ENCODE measurements at places on chromosomes 3 and 15. TPM values are rescaled to one million over a fixed set of nuclear protein-coding genes. Genes with fewer than 3 reads are reported as not detected.

DNA sequence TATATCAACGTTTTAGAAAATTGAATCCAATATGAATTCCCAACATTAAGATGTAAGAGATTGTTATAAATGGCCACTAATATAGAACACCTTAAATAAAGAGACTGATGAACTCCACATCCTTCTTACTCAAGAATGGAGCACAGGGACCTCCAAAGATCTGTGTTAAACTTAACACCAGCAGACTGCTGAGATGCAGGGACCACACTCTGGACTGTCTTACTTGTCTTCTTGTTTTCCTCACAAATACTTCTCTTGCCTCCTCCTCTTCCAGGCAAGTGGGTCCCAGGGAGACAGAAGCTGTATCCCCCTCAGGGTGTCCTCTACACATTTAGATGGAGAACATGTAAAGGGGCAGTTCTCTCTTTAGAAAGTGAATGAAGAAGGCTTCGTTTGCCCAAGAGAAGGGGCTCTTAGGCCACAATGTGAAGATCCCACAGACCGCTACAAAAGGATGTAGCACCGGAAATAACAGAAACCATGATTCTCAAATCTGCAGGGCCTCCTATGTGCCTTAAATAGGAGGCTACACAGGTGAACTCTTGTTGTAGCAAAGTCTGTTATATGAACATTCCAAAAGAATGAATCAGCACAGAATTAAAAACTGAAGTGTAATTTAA is 52.2 kb downstream of the SATB1 start:
- H3K27ac ChIP-seq: peak overlapping the region; percentile 61
- peaks cover 65% of the 10 kb centered on the region for H3K4me1 ChIP-seq
- peaks cover 76% of the 10 kb centered on the region for H3K36me3 ChIP-seq
- no peaks in the 10 kb centered on the region for H3K27me3 ChIP-seq
- peak; percentile 32 for DNase-seq

- H3K27me3 ChIP-seq: no peaks in the 10 kb centered on the region
- peak overlapping the region; percentile 47 for H3K27ac ChIP-seq
- H3K4me3 ChIP-seq: no peak overlapping the region
- peaks cover 2% of the 10 kb centered on the region for H3K36me3 ChIP-seq
- peaks cover 23% of the 10 kb centered on the region for H3K4me1 ChIP-seq
- DNase-seq: no peak
Measured at GRCh38 chr3:71432044-71432975, 151.2 kb downstream of the FOXP1 start.

DNA sequence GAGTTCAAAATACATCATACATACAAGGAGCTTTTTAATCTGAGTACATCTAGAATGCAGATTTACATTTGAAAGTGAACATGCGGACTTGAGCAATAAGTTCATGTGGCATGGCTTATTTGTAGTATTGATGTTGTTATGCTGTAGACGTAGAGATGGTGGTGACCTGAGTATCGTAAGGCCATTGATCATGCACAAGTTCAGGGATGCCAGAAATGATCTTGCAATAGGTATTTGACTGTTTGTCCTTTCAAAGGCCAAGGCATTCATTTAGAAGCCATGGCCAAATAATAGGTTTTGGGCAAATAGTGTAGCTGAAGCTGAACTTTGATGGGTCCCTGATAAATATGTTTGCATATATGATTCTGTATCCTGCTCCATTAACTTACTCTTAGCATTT is 35.0 kb downstream of the ARNT2 start:
- H3K36me3 ChIP-seq: no peaks in the 10 kb centered on the region
- H3K4me1 ChIP-seq: no peaks in the 10 kb centered on the region
- H3K27ac ChIP-seq: no peak overlapping the region
- peaks cover 12% of the 10 kb centered on the region for H3K27me3 ChIP-seq
- DNase-seq: no peak

GRCh38 chr15:89837134-89837829 is 22.6 kb upstream of the ANPEP start:
- H3K27ac ChIP-seq: no peak overlapping the region
- H3K4me1 ChIP-seq: peaks cover 14% of the 10 kb centered on the region
- no peak overlapping the region for H3K4me3 ChIP-seq
- no peak for DNase-seq
- peaks cover 37% of the 10 kb centered on the region for H3K36me3 ChIP-seq

- no peak overlapping the region for H3K27ac ChIP-seq
- peaks cover 11% of the 10 kb centered on the region for H3K4me1 ChIP-seq
- DNase-seq: no peak
- peaks cover 64% of the 10 kb centered on the region for H3K27me3 ChIP-seq
Measured at GRCh38 chr15:39578851-39579486, 1.9 kb upstream of the THBS1 start.

DNA sequence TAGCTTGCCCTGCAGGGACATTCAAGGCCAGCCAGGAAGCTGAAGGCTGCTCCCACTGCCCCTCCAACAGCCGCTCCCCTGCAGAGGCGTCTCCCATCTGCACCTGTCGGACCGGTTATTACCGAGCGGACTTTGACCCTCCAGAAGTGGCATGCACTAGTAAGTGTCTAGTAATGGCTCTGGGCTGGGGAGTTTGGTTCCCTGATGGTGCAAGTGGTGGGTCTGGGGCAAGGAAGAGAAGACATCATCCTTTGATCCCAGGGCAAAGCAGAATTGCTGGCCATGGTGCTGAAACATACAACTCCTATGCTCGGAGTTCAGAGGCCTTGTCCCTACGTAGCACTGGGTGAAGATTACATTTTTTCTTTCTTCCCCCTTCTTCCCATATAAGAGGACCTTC is 311.4 kb downstream of the EPHB1 start:
- H3K4me1 ChIP-seq: no peaks in the 10 kb centered on the region
- no peaks in the 10 kb centered on the region for H3K27me3 ChIP-seq
- H3K36me3 ChIP-seq: no peaks in the 10 kb centered on the region
- no peak for DNase-seq
- no peak overlapping the region for H3K27ac ChIP-seq

GRCh38 chr3:120637851-120638559 is 41.9 kb downstream of the NDUFB4 start:
- H3K36me3 ChIP-seq: no peaks in the 10 kb centered on the region
- no peak overlapping the region for H3K27ac ChIP-seq
- H3K4me3 ChIP-seq: no peak overlapping the region
- H3K4me1 ChIP-seq: no peaks in the 10 kb centered on the region
- H3K27me3 ChIP-seq: no peaks in the 10 kb centered on the region

DNA sequence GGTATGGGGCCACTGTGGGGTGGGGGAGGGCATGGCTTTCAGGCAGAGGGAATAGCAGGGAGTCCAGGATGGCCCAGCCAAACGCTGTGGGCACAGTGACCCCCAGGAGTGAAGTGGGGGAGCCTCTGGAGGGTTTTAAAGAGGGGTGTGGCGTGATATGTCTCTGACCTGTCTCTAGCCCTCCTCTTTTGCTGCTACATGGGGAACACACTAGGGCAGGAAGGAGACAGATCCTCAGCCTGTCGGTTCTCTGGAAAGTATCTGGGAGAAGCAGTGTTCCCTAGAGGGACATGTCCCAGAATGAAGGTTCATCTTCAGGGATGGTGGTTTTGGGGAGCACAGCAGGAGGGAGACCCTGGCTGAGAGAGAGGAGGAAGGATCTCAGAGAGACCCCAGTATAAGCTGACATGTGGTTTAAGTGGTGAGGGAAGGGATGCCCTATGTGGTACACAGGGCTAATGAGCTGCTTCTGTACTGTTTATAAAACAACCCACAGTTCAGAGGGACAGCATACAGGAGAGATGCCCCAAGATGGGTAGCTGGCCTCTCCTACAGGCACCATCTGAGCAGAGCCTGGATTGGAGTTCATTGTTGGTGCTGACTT is 37.7 kb downstream of the TRIM71 start:
- H3K27ac ChIP-seq: no peak overlapping the region
- DNase-seq: no peak
- H3K4me3 ChIP-seq: no peak overlapping the region
- peaks cover 16% of the 10 kb centered on the region for H3K27me3 ChIP-seq
- no peaks in the 10 kb centered on the region for H3K4me1 ChIP-seq
- no peaks in the 10 kb centered on the region for H3K36me3 ChIP-seq

GRCh38 chr3:107660306-107660976 is 137.7 kb downstream of the BBX start:
- H3K27me3 ChIP-seq: no peaks in the 10 kb centered on the region
- peaks cover 16% of the 10 kb centered on the region for H3K4me1 ChIP-seq
- no peak overlapping the region for H3K27ac ChIP-seq
- no peaks in the 10 kb centered on the region for H3K36me3 ChIP-seq

Gene CHP1
- 68.9 TPM for total RNA-seq

Gene CCR8
- total RNA-seq: 7.6 TPM

Gene ERICH6
- total RNA-seq: 0.81 TPM

Gene KLF15
- not detected for total RNA-seq
